ENCODE measurements at places on chromosomes 1 and 21.

GRCh38 chr1:145846201-145846612, 777 bp downstream of the NUDT17 start:
- no peak for DNase-seq

DNA sequence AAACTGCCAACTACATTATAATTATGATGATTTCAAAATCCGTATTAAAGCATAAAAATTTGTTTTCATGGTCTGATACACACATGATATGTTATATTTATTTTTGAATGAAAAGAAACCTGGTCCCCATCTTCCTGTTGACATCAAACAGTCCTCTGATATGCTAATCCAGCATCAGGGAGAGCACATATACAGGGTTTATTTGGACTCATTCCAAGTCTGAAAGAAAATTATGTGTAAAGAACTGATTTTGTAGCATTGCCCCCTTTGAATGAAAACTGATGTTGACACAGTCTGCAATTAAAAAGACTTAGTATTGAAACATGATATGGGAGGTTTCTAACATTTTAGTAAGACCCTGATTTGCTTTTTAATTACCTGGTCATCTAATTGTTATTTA, 119.4 kb downstream of the NEK7 start:
- no peak for DNase-seq

DNA sequence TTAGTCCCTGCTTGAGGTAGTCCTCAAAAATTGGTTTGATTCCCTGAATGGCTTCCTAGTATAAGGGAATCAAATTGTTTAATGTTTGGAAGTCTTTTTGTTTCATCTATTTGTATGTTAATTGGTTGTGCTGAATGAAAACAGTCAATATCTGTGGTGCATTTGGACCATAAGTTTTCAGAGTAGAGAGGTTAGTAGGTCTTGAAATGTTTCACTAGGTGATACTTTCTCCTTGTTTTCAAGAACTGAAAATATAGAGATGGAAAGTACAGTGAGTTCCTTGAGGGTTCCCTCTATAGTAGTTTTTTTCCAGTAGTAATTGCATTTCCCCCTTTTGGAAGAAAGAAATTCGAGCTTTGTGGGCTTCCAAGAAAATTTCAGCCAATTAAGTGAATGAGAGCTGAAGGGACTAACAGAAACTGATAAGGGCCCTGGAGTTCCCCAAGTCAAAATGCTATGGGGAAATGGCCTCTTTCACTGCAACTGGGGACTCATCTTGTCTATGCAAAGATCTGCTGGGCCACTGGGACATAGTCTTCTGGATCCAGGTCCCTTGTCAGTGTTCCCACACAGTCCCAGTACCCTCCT, 18.6 kb upstream of the CEP350 start:
- no peak for DNase-seq

GRCh38 chr21:41932576-41933312, 21.1 kb downstream of the C2CD2 start:
- DNase-seq: no peak

- DNase-seq: no peak
Observed at GRCh38 chr1:171350594-171350993, 36.6 kb downstream of the FMO4 start.

DNA sequence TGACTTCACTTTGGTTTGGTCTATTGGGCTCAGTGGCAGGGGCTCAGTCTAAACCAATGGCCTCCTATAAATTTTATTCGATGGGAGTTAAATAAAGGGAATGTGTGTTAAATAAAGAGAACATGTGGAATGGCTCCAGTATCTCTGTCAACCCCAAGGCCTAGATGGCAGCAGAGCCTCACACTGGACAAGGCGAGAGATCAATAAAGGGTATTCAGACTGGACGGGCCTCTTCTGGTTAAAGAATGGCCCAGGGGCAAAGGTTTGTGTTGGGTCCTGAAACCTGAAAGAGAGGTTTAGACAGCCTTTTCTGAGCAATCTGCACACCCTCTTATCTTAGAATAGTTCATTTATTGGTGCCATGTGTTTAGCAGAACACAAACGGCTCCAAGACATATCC, 34.7 kb downstream of the SH3BP5L start:
- no peak for DNase-seq

- no peak for DNase-seq
Observed at GRCh38 chr1:24216276-24217074, 29.4 kb upstream of the IFNLR1 start.

DNA sequence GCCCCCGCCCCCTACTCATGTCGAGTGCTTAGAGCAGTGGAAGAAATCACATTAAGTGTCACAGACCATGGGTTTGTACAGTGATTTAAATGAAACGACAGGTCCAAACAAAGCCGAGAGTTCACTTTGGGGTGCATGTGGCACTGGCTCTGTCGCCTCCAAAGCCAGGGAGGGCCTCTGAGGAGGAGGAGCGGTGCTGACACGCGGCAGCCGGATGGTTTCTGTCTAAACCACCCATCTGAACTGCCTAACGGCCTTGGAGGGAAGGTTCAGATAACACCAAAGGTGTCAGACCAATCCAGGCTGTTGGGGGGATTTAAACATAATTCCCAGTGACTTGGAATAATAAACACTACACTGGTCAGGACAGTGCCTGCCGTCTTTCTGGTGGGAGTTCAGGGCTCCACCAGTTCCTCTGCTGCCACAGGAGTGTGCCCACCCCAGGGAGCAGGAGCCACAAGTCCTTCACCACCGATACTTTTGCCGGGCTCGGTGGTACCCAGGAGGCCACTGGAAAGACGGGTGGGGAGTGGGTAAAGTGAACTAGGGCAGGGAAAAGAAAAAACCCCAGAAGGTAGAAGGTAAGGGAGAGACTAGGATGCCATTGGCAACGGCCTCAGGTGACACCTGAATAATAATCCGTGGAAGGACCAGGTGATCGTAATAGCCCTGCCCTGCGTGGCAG, 78.2 kb downstream of the SLC66A1 start:
- no peak for DNase-seq

Data from SHP77 treated with DMSO at 0.1 percent for 48 hours (cell line).